ENCODE measurements at places on chromosomes 6 and 20.
A peak's percentile ranks its signal among the peaks of the same experiment; 100 is the strongest.

DNA sequence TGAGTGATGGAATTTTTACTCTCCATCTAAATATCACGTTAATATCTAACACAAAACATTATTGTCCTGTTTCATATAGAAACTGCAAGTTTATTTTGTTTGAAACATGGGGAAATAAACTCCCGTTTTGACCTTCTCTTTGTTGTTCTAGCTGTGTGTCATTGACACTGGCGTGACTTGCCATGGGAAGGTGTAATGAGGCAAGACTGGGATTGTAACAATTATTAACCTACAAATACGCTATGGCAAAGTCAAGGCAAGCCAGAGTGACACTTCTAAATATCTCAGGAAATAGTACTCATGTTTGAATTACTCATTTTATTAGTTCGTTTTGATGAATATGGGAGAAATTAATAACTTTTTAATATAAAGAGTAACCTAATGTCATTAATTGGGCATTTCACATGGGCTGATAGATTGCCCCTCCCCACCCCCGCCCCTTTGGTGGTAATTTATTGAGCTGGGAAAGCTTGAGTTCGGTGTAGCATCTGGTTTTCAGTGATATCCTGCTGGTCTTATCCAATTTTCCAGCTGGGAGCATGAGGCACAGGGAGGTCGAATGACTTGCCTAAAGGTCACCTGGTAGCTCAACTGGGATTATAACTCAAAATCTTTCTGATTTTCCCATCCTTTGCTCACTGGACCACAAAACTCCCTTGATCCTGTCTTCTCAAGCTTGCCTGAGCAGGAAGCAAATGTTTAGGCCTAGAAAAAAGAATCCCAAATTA is 380.6 kb upstream of the JAG1 start:
- DNase-seq: no peak

- DNase-seq: no peak
These were observed 1.8 kb downstream of the NFKBIE start for GRCh38 chr6:44263354-44264100.

DNA sequence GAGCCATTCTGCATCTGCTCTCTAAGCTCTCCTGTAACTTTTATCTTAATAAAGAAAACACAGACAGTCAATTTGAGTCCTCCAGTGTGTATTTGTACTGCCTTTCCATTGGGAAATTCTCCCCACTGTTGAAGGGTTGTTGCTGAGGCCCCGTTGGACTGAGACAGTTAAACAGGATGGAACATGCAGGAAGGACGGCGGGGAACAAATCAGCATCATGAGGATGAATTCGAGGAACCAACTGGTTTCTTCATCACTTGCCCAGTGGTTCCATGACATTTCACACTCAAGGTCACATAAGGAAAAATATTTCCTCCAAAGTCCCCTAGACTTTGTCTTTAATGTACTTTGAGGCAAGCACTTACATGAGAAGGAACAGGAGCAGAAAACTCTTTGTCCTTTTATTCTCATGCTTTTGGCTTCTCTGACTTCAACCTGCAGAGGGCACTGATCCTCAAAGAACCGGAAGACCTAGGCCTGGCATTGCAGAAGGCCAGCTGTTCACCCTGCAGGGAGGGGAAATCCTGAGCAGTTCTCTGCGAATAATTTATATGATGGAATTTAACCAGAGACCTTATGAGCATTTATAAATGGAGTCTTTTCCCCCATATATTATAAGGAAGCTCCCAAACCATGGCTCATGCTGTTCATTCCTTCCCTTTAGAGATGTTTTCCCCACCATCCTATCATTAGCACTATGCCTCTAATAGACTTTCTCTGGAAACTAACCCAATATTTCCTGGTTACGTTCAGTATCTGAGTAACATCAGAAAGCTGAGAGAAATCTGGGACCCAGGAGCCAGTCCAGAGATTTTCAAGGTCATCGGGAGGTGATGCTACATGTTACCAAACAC is 55.2 kb upstream of the ADGRF1 start:
- peak; percentile 69 for DNase-seq

GRCh38 chr6:33317419-33317668 is 200 bp downstream of the ZBTB22 start:
- no peak for DNase-seq

DNA sequence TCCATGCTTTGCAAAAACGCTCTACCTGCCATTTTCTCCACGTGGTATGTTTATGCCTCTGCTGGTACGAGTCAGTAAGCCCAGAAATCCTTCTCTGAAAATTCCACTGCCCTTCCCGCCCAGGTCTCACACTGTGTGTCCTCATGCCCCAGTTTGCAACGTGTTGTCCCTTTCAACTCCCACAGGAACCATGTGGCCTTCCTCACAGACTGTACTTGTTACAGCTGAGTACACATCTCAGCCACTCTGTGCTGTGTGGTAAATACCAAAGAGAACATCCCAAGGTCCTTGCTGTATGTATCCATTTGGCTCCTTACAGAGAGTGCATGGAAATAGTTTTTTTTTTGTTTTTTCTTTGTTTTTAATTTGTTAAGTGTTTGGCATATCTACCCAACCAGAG is 56.9 kb downstream of the RTN4IP1 start:
- no peak for DNase-seq

DNA sequence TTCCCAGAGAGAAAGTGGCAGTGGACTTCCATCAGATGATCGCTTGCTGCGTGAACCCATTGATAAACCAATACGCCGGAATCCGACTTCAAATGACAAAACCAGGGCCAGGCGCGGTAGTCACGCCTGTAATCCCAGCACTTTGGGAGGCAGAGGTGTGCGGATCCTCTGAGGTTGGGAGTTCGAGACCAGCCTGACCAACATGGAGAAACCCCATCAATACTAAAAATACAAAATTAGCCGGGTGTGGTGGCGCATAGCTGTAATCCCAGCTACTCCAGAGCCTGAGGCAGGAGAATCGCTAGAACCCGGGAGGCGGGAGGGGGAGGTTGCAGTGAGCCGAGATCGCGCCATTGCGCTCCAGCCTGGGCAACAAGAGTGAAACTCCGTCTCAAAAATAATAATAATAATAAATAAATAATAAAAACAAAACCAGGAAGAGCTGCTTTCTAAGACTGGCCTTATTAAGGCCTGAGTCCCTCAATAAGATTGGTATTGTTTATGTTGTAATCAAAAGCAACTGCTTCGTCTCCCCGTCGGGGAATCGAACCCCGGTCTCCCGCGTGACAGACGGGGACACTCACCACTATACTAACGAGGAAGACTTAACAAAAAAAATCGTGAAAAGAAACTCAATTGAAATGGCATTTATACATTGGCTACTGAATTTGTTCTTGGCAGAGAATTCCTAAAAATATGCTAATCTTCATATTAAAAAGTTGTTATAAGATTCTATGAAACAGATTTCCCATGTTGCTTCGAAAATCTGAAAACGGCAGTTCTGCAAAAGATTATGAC is 110.2 kb upstream of the ZNF184 start:
- peak; percentile 48 for DNase-seq

- DNase-seq: no peak
These were observed 76.5 kb downstream of the ZNF217 start for GRCh38 chr20:53517146-53517545.

DNA sequence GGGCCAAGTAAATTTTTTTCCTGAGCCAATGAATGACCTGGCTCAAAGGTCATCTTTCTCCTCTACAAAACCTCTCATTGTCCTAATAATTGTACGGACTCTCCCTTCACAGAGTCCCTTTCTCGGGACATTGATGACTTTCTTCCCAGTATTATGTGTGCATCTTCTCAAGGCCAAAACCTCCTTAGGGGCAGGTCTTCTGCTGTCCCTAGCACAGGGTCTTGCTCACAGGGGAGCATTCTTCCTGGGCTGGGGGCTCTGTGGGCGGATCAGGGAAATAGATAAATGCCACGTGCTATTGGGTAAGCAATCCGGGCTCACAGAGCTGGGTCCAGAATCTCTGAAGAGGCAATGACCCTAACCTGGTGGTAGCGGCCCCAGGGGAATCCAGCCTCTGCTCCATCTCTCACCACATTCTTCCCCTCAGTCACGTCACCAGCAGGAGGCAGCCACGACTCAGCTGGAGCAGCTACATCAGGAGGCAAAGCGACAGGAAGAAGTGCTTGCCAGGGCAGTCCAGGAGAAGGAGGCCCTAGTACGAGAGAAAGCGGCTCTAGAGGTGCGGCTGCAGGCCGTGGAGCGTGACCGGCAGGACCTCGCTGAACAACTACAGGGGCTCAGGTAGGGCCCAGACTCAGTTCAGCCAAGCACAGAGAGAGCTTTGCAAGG is 23.5 kb downstream of the CEP250 start:
- no peak for DNase-seq

Data from AG09319 (cell line).